Suprapubic skin (tissue), 4 donors: ENCODE measurements at places on chromosomes 3 and 15. TPM values are rescaled to one million over a fixed set of nuclear protein-coding genes. Genes with fewer than 3 reads are reported as not detected.

Gene P2RY14
- 4.2 TPM for total RNA-seq

DNA sequence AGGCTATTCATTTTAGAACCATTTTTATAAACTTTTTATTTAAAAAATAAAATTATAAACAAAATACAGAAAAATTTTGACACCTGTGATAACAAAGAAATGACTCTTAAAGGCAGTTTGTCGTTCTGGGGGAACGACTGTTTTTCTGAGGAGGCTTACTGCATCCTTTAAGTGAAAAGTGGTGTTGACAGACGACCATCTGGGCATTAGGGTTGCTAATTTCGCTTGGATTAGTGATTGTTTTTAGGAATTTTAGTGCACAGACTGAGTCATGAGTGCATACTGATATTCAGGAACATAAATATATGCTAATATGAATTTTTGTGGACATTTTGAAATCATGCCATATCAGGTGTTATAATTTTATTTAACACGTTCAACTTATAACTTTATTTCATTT lies 28.5 kb downstream of the OSTN start:
- no peak for DNase-seq

DNA sequence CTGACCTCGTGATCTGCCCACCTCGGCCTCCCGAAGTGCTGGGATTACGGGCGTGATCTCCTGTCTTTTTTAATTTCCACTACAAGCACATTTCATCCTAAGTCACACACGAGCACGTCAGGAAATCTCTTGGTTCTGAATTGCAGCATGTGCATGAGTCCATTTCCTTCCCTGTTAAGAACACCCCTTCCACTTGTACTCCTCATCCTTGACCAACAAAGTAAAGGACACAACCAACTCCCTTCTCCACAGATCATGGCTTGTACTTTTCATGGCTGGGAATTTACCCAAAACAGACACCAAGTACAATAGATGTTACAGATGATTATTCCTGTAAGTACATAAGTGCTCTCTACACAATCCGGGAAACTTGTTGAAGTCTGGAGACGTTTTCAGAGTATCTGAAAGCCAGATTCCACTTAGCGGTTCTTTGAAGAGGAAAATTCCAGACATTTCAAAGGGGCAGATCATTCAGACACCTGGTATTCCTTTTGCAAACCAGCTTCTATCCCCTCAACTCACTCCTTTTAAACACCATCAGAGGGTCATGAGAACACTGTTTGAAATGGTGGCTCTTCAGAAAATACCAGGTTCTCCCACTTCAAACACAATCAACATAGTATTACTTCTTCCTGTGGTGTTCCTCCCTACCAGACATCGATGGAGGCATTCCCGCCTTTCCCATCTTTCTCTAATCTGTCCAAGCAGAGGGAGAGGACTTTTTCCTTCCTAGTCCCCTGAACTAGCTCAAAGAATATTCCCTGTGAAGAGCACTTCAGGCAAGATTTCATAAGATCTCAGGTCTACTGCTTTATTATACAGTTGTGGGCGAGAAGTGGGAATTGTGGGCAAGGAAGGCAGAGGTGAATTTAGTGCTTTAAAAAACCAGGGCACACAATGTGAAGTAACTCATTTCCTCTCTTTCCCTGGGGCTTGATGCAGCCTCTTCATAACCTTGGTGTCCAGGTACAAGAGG lies 80.1 kb upstream of the TSC22D2 start:
- DNase-seq = no peak

GRCh38 chr15:58746174-58746573 lies 3.3 kb downstream of the ADAM10 start:
- no peak for DNase-seq

DNA sequence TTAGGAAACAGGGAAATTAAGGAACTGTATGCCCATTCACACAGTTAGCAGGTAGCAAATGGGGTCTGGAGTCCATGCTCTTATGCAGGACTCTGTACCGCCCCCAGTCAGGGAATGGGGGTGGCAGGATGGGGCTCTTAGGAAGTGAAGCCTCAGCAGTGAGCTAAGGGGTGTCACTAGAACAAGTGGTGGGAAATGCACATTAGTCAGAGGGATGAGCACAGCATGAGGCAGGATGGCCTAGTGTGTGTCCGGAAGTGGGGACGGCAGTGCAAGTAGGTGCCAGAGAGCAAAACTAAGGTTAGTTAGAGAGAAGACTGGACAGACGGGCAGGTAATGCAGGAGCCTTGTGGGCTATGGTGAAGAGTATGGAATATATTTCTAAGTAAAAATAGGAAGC lies 60.7 kb downstream of the ST3GAL6 start:
- no peak for DNase-seq

Gene CCDC191
- 5.1 TPM for total RNA-seq

DNA sequence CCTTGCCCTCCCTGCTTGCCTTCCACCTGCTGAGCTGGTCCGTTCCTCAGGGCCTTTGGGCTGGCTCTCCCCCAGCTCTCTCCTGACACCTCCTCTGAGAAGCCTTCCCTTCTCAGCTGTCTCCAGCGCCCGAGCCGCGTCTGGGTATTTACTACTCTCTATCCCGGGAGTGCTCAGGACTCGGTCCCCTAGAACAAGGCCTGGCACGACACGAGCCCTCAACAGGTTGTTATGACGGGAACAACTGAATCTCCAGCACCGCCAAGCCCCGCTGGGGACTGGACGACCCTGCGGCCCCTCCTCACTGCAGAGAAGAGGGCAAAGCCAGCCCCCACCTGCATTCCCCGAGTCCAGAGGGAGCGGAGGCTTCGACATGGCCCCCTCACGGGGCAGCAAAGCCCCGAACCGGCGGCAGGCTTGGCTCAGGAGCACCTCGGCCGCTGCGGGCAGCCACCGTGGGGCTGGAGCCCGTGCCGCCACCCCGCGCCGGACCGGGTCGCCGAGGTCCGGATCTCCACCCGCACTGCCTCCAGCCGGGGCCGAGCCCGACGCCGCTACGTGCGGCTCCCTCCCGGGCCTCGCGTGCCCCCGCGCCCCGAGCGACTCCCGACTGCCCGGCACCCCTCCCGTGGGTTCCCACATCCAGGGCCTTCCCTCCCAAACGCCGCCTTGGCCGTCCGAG lies 792 bp downstream of the TPRA1 start:
- DNase-seq = no peak

Gene TMEM108
- total RNA-seq = 0.95 TPM

DNA sequence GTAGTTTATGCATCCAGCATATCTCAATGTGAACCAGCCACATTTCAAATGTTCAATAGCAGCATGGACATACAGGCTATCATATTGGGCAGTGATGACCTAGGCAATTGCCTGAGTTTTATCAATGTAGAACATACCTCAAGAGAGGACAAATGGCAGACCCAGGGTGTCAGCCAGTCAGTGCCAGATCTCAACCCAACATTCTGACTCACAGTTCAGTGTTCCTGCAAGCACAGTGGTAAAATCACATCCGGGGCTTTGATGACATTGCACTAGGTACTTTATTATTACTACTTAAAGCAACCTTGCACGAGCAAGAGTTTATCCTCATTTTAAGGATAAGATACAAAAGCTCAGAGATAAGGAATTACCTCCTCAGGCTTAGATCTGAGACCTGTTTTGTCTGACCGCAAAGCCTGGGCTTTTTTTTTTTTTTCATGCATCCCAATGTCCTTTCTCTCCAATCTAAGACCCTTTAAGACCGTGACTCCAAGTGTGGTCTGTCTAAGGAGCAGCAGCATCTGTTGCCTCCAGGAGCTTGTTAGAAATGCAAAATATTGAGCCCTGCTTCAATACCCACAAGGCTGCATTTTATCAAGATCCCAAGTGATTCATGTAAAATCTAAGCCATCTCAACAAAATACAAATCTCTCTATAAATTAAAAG lies 60.1 kb downstream of the SLC12A1 start:
- no peak for DNase-seq

- DNase-seq = peak; percentile 68
Measured at GRCh38 chr3:124565013-124565412, 165.2 kb upstream of the UMPS start.

Gene AADACL2
- total RNA-seq = 33.5 TPM

- DNase-seq = no peak
Measured at GRCh38 chr15:90859234-90860131, 8.9 kb upstream of the FURIN start.
